Activated naive CD8-positive, alpha-beta T cell treated with anti-CD3 and anti-CD28 coated beads for 36 hours (primary cell): ENCODE measurements at places on chromosomes 12 and 14. TPM values are rescaled to one million over a fixed set of nuclear protein-coding genes. Genes with fewer than 3 reads are reported as not detected.

DNA sequence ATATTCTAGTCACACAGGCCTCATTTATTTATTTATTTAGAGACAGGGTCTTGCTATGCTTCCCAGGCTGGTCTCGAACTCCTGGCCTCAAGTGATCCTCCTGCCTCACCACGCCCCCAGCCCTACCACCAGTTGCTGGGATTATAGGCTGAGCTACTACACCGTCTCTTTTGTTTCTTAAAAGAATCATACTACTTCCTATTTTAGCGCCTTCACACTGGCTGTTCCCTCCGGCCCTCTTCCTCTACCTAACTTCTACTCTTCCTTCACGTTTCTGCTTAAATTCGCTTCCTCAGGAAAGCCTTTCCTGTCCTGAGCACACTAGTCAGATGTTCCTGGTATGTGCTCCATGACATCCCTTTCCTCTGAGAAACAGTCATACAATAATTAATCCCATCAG is 6.4 kb upstream of the MRPL42 start:
- no peaks in the 10 kb centered on the region for H3K4me1 ChIP-seq
- no peak for DNase-seq
- H3K36me3 ChIP-seq = no peaks in the 10 kb centered on the region
- no peak overlapping the region for H3K27ac ChIP-seq
- H3K4me3 ChIP-seq = no peak overlapping the region
- peaks cover 9% of the 10 kb centered on the region for H3K27me3 ChIP-seq

GRCh38 chr12:121926874-121927706 is 8.7 kb downstream of the CFAP251 start:
- H3K27ac ChIP-seq = no peak overlapping the region
- H3K4me3 ChIP-seq = no peak overlapping the region
- H3K4me1 ChIP-seq = peaks cover 3% of the 10 kb centered on the region
- no peaks in the 10 kb centered on the region for H3K36me3 ChIP-seq
- no peaks in the 10 kb centered on the region for H3K27me3 ChIP-seq

DNA sequence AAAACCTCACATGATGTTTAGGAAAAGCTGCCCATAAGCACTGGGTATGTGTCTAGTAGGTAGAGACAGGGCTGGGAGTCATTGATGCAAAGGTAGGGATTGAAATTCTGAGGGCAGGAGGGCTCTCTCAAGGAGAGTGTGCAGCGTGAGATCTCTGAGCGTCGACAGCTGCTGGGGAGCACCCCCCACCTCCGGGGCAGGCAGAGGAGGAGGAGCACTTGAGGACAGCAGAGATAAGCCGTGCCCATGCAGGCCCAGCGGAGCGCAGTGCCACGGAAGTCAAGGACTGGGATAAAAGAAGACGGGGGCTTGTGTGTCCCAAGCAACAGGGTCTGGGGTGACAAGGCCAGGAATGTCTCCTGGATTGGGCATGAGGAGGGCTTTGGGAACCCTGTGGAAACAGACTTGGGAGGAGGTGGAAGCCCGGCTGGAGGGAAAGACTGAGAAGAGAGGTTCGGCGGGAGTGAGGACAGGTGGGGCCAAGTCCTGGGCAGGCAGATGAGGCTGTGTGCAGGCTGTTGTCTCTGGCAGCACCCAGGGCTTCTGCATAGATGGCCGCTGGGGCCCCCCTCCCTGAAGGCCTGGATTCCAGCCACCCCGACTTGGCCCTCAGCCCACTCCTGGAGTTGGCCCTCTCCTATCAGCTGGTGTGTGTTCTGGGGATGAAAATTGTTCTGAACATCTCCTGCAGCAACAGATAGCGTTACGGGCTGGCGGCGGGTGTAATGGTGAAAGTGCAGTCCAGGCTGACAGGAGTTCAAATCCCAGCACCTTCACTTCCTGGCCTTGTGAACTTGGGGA is 1.9 kb downstream of the CACNA2D4 start:
- no peak overlapping the region for H3K27ac ChIP-seq
- no peaks in the 10 kb centered on the region for H3K36me3 ChIP-seq
- peaks cover 12% of the 10 kb centered on the region for H3K4me1 ChIP-seq
- DNase-seq = no peak

DNA sequence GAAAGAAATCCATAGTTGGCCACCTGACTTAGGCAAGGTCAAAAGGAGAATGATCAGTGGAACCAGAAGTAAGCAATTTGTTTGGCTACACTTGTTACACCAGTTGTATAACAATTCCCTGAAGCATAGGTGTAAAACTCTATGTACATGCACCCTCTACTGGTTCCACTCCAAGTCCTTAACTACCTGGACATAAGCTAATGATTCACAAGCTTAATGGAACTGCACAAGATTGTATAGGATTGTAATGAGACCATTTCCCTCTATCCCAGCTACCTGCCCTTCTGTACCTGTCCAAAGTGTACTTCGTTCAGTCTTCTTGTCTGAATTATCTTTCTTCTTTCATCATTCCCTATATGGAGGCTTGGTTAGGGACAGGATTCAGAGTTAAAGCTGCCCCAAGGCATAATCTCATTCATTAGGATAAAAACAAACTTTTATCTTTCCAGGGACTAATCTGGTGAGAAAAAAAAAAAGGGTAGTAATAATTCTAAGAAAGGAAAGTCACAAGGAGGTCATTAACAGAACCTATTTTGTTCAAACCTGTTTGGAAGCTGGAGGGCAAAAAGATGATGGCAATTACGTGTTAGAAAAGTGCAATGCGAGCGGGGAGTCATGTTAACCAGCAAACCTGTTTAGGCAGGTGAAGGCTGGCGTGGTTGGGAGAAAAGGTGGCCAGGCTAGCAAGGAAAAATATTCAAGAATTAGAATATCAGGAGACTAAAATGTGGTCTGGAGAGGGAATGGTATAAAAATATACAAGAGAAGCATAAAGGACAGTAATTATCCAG is 2.8 kb upstream of the TMEM52B start:
- no peak overlapping the region for H3K4me3 ChIP-seq
- H3K27me3 ChIP-seq = peaks cover 30% of the 10 kb centered on the region
- H3K27ac ChIP-seq = no peak overlapping the region
- no peaks in the 10 kb centered on the region for H3K36me3 ChIP-seq

DNA sequence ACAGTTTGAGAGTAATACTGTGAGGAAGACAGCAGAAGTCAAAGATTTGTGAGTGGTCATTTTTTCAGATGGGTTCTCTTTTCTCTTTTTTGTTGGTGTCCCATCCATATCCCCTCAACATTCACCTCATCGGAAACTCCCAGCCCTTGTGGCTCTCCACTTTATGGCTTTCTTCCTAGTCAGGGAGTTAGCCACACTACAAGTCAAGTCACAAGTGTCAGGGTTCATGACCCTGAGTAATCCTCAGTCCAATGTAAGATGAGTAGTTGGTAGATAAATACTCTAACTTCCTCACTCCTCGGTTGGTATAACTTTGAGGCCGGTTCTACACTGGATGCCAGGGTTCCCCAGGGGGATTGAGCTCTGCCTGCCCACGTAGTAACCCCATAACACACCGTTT is 41.4 kb downstream of the PTGER2 start:
- no peak overlapping the region for H3K27ac ChIP-seq
- peaks cover 63% of the 10 kb centered on the region for H3K4me1 ChIP-seq
- peaks cover 6% of the 10 kb centered on the region for H3K36me3 ChIP-seq
- H3K4me3 ChIP-seq = no peak overlapping the region
- DNase-seq = no peak
- no peaks in the 10 kb centered on the region for H3K27me3 ChIP-seq

DNA sequence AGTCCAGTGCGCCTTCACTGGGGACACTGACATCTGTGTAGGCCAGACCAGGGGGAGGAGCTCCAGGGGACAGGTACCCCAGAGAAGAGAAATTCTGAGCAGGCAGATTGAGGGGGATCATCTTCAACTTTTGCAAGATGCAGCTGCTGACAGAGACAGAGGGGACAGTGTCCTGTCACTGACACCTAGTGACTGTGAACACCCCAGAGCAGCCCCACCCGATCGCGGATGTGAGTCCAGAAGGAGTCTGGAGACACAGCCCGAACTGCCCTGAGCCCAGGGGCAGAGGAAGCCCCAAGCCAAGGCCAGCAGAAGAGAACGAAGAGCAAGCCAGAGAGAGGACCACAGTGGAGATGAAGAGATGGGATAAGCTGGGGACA is 21.7 kb upstream of the LRTM2 start:
- no peak overlapping the region for H3K4me3 ChIP-seq
- DNase-seq = no peak
- no peaks in the 10 kb centered on the region for H3K27me3 ChIP-seq
- H3K4me1 ChIP-seq = peaks cover 5% of the 10 kb centered on the region
- no peaks in the 10 kb centered on the region for H3K36me3 ChIP-seq

DNA sequence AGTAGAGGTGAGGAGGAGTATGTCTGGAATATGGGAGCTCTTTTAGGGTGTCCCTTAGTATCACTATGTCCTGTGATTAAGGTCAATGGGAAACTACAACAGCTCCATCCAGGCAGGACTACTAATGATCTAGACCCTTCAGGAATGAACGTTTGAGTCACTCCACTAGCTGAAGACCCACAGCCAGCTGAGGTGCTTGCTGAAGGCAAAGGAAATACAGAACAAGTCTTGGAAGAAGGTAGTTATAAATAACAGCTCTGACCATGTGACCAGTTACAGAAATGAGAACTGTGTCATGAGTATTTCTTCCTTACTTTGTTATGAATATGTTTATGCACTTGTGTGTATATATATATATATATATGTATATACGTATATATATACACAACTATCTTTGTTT is 40.5 kb upstream of the USP44 start:
- no peak overlapping the region for H3K27ac ChIP-seq
- no peaks in the 10 kb centered on the region for H3K4me1 ChIP-seq
- H3K36me3 ChIP-seq = no peaks in the 10 kb centered on the region
- no peak overlapping the region for H3K4me3 ChIP-seq

GRCh38 chr14:102089621-102090343 is 2.9 kb upstream of the HSP90AA1 start:
- H3K4me3 ChIP-seq = peak overlapping the region; percentile 95
- H3K4me1 ChIP-seq = peaks cover 20% of the 10 kb centered on the region
- H3K36me3 ChIP-seq = peaks cover 23% of the 10 kb centered on the region
- DNase-seq = no peak
- H3K27me3 ChIP-seq = no peaks in the 10 kb centered on the region
- H3K27ac ChIP-seq = peak overlapping the region; percentile 99

DNA sequence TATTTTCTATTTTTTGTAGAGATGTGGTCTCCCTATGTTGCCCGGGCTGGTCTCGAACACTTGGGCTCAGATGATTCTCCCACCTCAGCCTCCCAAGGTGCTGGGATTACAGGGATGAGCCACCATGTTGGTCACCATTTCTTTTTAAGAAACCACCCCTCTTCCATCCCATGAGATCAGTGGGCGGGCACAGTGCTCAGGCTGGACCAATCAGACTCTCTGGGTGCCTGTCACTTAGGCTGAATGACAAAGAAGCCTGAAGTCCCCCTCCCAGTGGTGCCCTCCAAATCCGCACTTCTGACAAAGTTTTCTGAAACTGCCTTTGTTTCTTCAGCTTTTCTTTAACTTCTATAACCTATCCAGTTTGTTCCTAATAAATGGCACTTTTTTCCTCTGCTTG is 48.2 kb downstream of the CALM1 start:
- no peaks in the 10 kb centered on the region for H3K36me3 ChIP-seq
- no peak overlapping the region for H3K4me3 ChIP-seq
- no peak for DNase-seq

DNA sequence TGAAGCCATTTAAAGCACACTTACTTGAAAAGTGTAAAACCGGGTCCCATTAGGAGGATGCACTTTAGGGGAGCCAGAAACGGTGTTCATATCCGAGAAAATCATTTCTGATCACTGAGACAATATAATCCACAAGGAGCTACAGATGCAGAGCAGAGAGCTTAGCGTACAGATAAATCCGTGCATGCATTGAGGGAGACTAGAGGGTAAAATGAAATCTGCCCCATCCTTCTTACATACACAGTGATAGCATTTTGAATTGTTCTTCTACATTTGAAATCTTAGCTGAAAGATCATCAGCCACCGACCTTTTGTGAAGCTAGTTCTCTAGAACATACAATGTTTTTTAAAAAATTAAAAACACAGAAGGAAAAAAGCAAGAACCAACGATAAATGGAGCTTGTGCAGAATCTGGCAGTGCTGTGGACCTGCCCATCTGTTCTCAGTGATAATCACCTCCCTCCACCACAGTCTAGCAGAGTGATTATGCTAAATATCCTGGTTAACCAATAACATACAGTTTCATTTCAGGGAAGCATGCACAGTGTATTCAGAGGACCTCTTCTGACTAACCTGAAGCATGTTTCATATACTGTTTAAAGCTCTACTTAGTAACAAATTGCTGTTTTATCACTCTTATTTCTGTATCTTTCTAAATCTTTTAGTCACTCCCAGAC is 161.1 kb downstream of the PPFIA2 start:
- H3K36me3 ChIP-seq = no peaks in the 10 kb centered on the region
- H3K27ac ChIP-seq = no peak overlapping the region
- no peak overlapping the region for H3K4me3 ChIP-seq
- no peak for DNase-seq

DNA sequence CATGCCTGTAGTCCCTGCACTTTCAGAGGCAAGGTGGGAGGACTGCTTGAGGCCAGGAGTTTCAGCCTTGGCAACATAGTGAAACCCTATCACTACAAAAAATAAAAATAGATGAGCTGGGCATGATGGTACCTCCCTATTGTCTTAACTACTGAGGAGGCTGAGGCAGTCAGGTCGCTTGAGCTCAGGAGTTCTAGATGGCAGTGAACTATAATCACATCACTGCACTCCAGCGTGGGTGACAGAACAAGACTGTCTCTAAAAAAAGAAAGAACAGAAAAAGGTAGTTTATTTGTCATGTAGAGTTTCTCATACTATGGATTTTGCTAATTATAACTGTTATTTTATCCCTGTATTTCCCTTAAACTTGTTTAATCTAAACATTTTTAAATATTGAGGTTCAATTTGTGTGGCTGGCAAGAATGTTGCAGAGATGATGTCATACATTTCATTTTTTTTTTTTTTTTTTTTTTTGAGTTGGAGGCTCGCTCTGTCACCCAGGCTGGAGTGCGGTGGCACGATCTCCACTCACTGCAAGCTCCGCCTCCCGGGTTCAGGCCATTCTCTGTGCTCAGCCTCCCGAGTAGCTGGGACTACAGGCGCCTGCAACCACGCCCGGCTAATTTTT is 39.7 kb upstream of the ATF7IP start:
- H3K27me3 ChIP-seq = no peaks in the 10 kb centered on the region
- no peak for DNase-seq
- no peak overlapping the region for H3K4me3 ChIP-seq
- no peak overlapping the region for H3K27ac ChIP-seq

GRCh38 chr12:123069436-123070266 is 81.2 kb downstream of the PITPNM2 start:
- no peaks in the 10 kb centered on the region for H3K36me3 ChIP-seq
- no peak overlapping the region for H3K4me3 ChIP-seq
- H3K27me3 ChIP-seq = no peaks in the 10 kb centered on the region

GRCh38 chr12:117860111-117860510 is 108.7 kb downstream of the KSR2 start:
- no peak for DNase-seq
- H3K4me1 ChIP-seq = no peaks in the 10 kb centered on the region
- no peaks in the 10 kb centered on the region for H3K36me3 ChIP-seq
- peaks cover 18% of the 10 kb centered on the region for H3K27me3 ChIP-seq
- no peak overlapping the region for H3K4me3 ChIP-seq
- no peak overlapping the region for H3K27ac ChIP-seq

- no peaks in the 10 kb centered on the region for H3K27me3 ChIP-seq
- DNase-seq = no peak
- no peak overlapping the region for H3K27ac ChIP-seq
These were observed 79.3 kb upstream of the TSPAN8 start for GRCh38 chr12:71237128-71237527.

- peak overlapping the region; percentile 89 for H3K27ac ChIP-seq
- peaks cover 30% of the 10 kb centered on the region for H3K36me3 ChIP-seq
- peak overlapping the region; percentile 87 for H3K4me3 ChIP-seq
- H3K27me3 ChIP-seq = no peaks in the 10 kb centered on the region
- DNase-seq = peak; percentile 7
These were observed 484 bp downstream of the ALKBH1 start for GRCh38 chr14:77707355-77707723.

CCDC184 gene
- 0.36 TPM for total RNA-seq

DEPDC4 gene
- 2.4 TPM for total RNA-seq

SERPINA4 gene
- total RNA-seq = not detected

WSCD2 gene
- not detected for total RNA-seq

KRT79 gene
- 0.95 TPM for total RNA-seq
